ENCODE measurements at places on chromosomes 11 and 22.
A peak's percentile ranks its signal among the peaks of the same experiment; 100 is the strongest.

GRCh38 chr11:3855808-3856491, 486 bp downstream of the STIM1 start:
- DNase-seq, result peak; percentile 39

DNA sequence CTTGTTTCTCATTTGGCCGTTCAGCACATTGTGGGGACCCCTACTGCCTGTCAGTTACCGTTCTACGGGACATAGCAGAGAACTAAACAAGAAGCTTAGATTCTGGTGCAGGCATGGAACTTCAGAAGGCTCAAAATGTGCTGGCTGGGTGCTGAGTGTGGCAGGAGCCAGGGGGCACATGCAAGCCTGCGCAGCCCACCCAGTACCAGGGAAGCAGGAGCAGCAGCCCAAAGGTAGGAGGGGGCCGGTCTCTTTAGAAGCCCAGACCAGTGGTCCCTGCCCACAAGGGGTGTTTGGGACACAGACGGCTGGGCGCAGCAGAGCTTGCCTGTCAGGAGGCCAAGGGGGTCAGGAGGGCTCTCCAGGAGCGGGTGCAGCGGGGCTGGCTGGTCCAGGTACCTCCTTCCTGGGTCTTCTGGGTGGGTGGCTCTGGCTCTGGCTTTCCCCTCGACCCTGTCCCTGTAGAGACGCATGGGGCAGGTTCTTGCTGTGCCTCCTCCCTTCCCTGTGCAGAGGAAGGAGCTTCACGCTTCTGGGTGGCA, 2.2 kb downstream of the PTDSS2 start:
- no peak for DNase-seq

DNA sequence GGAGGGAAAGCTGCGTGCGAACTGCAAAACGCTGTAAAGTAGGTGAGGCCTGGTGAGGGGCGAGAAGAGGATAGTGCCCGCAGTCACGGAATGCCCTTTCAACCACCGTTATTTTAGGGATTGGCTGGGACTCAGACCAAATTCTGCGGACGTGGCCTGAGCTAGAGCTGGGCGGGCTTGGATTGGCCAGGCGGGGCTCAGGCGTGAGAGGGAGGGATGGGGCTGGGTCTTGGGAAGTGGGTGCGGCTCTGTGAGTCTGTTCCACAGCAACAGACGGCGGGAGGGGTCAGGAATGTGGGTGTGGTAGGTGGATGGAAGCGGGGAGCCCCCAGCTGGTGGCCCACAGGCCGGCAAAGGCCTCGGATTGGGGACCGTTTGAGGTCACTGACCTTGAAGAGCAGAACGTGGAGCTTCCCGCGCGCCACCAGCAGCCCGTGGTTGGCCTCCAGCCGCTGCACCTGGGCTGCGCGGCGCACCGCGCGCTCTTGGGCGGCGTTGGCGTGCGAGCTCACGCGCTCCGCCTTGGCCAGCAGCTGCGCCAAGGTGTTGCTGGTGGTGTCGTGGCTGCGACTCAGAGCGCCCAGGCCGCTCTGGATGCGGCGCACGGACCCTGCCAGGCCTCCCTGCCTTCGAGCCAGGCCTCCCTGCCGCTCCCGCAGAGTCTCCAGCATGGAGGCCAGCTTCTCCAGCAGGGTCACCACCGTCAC, 444 bp downstream of the CAVIN3 start:
- peak; percentile 95 for DNase-seq

- no peak for DNase-seq
These were observed 78.7 kb downstream of the NECTIN1 start for GRCh38 chr11:119650251-119650650.

GRCh38 chr11:33060271-33060670, 20.9 kb downstream of the TCP11L1 start:
- DNase-seq, result no peak

GRCh38 chr22:30344447-30345200, 12.1 kb downstream of the SF3A1 start:
- no peak for DNase-seq

DNA sequence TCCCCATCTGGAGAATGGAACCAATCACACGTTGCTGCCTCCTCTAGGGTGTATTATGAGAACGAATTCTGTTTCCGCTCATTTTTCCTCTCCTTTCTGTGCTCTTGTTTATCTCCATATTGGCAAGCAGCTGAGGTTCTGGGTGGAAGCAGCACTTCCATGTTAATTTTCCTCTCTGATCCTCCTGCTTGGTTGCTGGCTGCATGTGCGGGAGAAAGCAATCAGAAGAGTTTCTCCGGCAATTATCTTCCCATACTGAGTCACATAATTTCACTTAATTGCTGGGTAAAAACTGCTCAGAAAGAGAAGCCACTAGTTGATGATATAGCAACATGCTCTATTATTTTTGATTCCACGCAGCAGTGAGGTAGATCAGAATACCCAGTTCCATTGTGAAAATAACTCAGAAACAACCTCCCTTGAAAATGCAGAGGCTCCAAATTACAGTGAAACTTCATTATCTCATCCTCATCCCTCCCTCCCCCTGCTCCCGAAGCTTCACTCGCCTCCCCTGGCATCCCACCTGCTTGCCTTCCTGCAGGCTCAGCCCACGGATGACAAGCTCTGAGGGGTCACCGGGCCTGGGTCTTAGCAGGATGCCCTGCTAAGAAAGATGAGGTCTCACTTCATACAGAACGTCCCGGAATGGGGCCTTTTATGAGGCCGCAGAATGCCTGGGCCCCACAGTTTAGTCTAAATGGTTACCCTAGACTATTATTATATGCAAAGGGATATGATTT, 20.4 kb downstream of the FXYD6 start:
- DNase-seq, result no peak

DNA sequence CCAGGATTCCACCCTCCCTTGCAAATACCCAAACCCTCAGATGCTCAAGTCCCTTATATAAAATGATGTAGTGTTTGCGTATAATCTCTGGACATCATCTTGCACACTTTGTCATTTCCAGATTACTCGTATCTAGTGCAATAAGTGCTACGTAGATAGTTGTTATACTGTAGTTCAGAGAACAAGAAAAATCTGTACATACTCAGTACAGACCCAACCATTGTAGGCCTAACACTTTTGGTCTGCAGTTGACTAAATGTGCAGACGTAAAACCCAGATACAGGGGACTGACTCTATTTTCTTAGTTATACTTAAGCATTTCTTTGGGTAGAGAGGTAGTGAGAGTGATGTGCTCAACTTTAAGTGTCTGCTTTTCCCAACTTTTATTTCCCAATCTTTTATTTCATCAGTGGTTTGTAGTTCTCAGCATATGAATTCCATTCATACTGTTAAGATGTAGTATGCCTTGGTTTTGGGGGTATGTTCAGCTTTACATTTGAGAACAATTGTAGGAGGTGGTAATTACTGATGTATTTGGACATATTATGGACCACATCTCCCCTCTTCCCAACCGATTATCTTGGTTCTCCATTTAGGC, 43.9 kb downstream of the DDX6 start:
- no peak for DNase-seq

DNA sequence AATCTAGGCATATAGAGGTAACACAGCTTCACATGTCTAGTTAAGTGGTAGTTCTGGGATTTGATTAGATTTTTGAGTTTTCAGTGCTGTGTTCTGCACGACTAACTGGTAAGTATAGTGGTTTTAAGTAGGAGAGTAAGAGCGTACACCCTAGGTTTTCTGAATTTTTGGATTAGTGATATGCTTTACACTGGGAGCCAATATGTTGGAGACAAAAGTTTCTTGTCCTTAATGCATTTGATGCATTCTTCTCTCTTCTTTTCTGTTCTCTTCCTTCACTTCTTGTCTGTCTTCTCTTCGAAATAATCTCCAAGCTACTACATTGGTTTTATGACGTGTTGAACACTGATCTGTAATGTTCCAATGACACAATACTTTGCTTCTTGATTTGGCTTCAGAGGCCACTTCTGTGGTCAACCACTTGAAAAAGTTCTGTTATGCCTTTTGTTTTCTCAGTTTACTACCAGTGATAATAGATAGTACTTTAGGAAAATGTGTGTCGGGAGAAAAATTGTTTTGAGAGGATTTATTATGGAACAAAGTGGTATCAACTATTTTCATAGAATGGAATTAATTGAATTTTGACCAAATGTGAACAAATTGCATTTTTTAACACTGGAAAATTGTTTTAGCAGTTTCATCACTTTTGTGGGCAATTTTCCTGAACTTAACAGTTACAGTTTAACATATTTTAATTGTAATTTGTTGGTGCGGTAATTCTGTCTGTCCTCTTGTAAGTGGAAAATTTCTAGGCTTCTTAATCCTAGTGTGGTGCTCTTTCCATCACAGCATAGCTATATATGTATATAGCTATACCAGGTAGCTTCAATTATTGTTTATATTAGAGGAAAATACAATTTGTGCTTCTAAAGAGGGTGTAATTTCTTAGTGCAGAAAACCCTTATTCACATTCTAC, 2.6 kb downstream of the PDE3B start:
- DNase-seq, result peak; percentile 41

DNA sequence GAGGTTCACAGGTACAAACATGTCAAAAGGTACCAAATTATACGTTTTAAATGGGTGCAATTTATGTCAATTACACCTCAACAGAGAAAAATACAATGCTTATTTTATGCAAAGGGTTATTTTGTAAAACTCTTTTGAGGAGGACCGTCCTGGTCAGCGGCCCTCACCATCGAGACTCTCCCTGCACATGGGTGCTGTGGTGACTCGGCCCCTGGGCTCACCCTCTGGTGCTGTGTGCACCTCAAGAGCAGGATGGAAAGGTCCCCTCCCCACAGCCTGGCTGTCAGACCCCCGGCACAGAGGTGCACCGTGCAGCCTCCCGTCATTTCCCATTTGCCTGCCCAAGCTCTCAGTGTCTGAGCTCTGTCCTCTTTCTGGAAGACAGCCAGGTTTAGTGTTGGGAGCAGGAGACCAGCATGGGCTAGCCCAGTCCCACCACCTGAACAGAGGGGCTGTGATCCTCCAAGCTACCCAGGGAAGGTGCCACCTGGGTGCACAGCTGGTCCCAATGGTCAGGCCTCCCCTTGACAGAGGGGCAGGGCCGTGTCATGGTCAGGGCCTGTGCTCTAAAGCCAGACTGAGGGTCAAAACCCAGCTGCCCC, 41.8 kb upstream of the PRODH start:
- DNase-seq, result no peak

- DNase-seq, result no peak
These were observed 73.8 kb upstream of the SESN3 start for GRCh38 chr11:95304777-95305176.

DNA sequence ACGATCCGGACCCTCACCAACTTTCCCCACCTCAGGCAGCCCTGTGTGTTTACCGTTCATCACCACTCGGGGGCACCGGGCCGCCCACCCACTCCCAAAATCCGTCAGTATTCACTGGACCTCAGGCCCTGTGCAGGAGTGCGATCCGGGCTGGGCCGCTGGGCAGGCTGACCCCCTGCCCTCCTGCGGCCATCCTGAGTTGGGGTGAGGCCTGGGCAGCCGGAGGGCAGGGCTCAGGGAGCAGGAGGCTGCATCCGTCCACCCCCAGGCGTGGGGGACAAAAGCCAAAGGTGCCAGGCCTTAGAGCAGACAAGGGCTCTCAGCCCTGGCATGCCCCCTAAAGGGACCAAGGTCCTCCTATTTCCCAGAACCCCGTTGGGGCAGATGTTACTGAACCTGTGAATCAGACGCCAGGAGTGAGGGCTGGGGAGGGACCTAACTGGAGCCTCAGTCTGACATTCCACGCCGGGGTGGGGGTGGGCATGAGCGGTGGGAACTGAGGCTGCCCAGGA, 16.8 kb upstream of the TMEM191C start:
- peak; percentile 57 for DNase-seq

DNA sequence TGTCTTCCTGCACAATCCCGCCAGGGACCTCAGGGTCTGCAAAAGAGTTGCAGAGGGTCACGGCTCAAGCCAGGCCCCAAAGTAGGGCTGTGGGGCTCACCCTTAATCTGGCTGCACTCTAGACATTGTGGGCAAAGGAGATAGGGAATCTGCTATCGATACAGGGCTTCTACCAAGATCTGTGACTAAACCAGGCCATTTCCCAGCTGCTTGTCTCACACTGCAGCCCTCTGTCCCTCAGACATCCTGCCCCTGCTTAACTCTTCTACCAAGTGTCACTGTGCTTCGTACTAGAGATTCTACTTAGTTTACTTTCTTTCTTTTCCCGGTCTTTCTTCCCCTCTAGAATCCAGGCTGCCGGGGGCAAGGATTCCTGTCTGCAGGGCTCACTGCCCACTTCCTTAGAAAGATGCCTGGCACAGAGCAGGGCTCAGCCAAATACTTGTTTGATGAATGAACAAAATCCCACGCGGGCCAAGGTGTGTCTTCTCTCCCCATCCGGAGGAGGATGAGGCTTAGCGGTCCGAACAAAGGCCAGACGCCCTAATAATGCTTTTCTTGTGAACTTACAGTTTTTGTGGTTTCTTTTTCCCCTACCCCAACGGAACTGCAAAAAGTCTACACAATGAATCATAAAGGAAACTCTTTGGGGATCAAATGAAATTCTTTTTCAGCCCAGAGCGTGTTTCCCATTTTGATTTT, 61.3 kb upstream of the ANO1 start:
- DNase-seq, result no peak

- DNase-seq, result no peak
These were observed 20.1 kb downstream of the ELF5 start for GRCh38 chr11:34493468-34493867.

- peak; percentile 42 for DNase-seq
These were observed 760 bp downstream of the ZNRF3 start for GRCh38 chr22:28883917-28884746.

- DNase-seq, result peak; percentile 47
These were observed 111.2 kb downstream of the MRTFA start for GRCh38 chr22:40525250-40525884.

GRCh38 chr11:12785901-12786300, 111.7 kb downstream of the TEAD1 start:
- no peak for DNase-seq

DNA sequence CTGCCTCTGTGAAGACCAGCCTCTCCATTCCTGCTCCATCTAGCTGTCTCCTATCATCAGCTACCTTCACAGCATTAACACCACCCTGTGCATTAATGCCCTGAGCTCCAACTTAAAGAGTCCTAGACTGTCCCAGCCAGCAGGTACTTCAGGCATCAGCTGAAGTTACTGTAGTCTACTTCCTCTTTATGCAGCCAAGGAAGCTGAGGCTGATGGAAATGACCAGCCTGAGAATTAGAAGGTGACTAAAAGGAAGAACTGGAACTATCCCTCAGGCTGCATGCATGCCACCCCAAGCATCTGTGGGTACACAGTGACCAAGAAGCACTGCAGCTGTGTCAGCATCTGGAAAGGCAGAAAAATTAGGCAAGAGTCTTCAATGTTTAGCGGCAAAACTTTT, 28.2 kb downstream of the MS4A10 start:
- DNase-seq, result no peak

DNA sequence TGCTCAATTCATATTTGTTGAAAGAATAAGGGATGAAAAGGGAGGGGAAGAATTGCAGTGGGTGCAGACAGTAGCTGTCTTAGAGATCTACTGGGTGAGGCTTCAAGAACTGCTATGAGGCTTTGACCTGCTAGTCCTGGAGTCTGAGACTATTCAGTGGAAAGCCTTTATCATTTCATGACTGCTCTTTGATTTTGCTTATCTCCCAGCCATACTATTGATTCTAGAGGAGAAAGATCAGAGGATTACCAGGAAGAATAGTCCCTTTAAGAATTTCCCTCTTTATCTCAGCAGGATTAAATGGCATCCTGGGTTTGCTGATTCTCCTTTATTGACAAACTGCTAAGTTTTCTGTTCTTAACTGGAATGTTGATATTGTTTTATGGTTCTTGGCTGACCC, 107.5 kb upstream of the SORL1-AS1 start:
- DNase-seq, result no peak
